Stimulated activated CD8-positive, alpha-beta memory T cell treated with anti-CD3 and anti-CD28 coated beads, Interleukin-2, amount 100 ng/mL, for 1 hour (primary cell): ENCODE measurements at places on chromosomes 6 and 20.

DNA sequence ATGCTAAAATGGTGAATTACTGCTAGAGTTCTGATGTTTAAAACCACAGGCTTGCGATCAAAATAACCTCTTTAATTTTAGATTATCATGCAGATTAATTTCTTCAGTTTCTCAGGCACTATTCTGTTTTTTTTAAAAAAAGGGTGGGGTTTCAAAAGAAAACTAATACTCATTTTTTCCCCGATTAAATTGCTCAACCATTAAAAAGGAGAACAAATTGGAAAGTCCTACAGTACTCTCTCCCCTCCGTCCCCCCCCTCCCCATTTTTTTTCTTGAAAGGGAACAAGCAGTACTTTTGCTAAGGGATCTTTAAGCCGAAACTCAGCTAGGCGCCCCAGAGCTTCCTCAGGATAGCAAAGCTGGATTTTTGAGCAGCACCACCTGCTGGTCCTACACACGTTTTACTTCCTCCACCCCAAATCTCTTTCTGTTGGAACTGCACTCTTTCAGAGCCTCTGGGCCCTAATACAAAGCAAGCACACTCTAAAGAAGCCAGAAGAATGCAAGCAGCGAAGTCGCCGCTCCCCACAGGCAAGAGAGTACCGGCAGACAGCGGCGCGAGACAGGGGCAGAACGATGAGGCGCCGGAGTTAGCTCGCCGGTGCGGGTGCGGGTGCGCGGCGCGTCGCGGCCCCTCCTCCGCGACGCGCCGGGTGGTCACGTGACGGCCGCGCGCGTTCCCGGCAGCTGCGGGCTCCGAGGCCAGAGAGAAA is at the start of gene RNF146:
Gene RNF146, plus strand, starts transcription at position 687 of the 714 bp plus-strand sequence. CDS start 13,475 bp downstream, outside the sequence.
- DNase-seq: peak; percentile 53

DNA sequence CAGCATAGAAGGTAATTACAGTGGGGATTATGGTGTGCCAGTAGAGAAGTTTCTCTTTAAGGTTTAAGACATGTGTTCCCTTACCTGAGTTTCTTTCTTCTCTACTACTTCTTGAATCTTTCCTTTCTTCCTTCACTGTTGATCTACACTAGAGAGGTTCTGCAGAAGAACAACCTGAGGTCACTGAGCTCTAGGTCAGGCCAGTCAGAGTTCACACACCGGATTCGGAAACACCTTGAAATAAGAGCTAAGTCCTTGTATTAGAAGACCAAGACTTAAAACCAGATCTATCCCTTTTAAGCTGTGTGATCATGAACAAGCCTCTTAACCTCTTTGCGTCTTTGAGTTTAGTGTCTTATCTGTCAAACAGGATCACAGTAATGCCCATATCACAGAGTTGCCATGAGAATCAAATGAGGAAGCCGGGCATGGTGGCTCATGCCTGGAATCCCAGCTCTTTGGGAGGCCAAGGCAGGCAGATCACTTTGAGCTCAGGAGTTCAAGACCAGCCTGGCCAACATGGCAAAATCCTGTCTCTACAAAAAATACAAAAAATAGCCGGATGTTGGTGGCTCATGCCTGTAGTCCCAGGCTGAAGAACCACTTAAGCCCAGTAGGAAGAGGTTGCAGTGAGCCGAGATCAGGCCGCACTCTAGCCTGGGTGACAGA is 22.0 kb upstream of the TGM3 start:
- DNase-seq: no peak

GRCh38 chr6:139370999-139371345 is 3.5 kb downstream of the CITED2 start:
- DNase-seq: no peak

GRCh38 chr6:25519856-25520255 is 132.2 kb upstream of the SCGN start:
- no peak for DNase-seq

DNA sequence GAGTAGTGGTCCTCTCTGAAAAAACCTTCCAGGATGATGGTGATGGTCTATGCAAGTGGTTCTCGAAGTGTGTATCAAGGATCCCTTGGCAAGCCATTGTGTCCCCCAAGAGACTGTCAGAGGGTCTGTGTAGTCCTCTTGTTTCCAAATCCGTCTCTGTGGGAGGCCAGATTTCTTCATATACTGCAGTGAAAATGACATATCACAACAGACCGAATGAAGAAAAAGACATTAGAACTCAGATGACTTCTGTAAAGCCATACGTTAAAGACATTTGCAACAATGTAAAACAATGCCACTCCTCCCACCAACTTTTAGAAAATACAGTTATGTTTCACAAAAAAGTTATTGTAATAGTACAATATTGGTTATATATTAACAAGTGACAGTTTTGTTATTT is 27.2 kb upstream of the LAMP5 start:
- no peak for DNase-seq

GRCh38 chr20:61310954-61311353 is 58.9 kb downstream of the CDH4 start:
- DNase-seq: no peak

DNA sequence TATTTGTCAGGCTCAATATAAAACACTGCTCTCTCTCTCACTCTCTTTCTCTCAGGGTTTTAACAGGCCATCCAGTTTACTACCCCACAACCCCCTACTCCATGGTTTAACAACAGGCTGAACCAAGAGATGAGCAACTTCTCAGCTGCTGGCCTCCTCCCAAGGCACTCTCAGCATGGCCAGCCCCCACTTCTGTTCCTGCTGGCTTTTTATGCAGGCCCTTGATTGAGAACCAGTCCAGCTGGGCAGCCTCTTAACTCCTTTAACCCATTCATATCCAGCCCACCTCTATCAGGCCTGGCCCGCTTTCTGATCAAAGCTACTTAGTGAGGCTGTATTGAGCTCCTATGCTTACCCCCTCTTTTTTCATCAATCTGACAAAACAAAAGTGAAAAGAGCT is 346.8 kb upstream of the POU3F2 start:
- DNase-seq: no peak

GRCh38 chr6:34145161-34146020 is 496 bp downstream of the GRM4 start:
- DNase-seq: no peak

- DNase-seq: no peak
These were observed at the start of the genes DUSP15 and TTLL9 for GRCh38 chr20:31869942-31870725. TSS of gene DUSP15 (minus strand) at chr20:31870527. CDS start at chr20:31870337, 190 bp downstream. TSS of gene TTLL9 (plus strand) at chr20:31870634. CDS start at chr20:31871127, 493 bp downstream.
